ENCODE measurements at places on chromosomes 1 and 21.

- DNase-seq: no peak
Measured at GRCh38 chr1:216690603-216691002, 32.6 kb downstream of the ESRRG start.

GRCh38 chr1:157313240-157313807 is 175.1 kb upstream of the ETV3 start:
- no peak for DNase-seq

DNA sequence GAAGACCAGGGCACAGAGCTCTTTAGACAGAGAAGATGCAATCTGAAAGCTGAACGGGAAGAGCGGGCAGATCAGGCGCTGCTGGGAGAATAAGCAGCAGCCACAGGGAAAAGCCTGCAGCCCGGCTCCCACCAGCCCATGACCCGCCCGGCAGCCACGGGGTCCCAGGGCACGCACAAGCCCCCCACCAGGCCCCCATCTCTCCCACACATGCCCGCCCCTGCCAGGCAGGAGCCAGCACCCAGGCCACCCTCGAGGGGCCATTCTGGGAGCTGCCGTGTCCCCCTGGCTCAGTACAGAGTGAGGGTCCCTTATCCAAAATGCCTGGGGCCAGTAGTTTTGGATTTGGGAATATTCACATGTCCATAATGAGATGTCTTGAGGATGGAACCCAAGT is 16.3 kb downstream of the SLC19A1 start:
- DNase-seq: no peak

GRCh38 chr1:29653034-29653810 is 416.9 kb downstream of the PTPRU start:
- DNase-seq: no peak

DNA sequence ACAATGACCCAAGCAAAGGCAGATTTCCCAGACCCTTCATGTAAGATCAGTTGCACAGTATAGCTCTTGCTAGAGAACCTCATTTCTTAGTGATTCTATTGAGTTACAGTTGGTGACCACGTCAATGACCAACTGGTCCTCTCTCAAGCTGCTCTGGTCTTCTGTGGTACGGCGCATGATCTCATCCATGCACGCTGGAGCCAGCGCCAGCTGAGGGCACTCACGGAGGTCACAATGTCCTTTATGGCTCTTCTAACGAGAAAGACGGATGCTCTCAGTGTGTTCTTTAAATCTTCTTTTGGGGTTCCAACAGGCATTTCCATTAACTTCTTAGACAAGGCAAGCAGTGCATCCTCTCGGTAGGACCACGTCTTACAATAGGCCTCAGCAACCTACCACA is 22.3 kb downstream of the CEP104 start:
- no peak for DNase-seq

- DNase-seq: no peak
Measured at GRCh38 chr1:215844266-215844665, 277.2 kb downstream of the KCTD3 start.

DNA sequence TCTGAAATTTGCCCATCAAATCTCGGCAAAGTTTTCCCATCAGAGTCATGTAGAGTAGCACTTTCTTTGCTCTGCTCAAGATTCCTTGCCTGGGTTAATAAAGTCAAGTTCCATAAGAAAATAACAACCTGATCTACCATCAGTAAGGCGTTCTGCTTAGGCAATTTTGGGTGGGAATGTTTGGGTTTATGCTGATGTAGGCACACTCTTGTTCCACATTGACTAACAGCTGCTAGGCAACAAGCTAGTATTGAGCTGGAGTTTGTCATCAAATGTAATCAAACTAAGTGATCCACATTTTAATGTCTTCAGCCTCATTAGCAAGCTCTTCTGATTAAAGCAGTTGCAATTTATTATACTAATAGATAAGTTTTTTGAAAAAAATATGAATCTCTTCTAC is 12.1 kb upstream of the HMCN1 start:
- DNase-seq: no peak

- DNase-seq: no peak
Measured at GRCh38 chr1:31943546-31944184, 5.5 kb upstream of the PTP4A2 start.

DNA sequence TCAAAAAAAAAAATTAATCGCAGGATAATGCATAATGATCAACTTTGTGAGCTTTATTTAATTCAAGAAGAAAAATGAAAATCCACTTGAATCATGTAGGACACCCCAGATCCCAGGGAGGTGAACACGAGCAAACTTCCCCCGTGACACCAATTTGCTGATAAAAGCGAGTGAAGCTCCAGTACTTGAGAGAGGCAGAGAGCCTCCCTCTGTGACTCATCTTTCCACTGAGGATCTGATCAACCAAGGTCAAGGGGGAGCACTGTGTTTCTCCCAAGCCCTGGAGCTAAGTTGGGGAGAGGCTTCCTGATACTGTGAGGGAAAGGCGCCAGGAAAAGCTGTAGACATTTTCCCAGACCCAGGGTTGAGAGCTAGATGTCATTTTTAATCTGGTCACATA is 160.9 kb downstream of the SLC44A5 start:
- DNase-seq: no peak

- DNase-seq: no peak
Measured at GRCh38 chr1:8116894-8117264, 90.8 kb upstream of the ERRFI1 start.

Data from GM12864 (cell line).